GM13976 (cell line): ENCODE measurements at places on chromosomes 2 and 18.

- no peak for DNase-seq
Observed at GRCh38 chr2:233811732-233812131, 33.6 kb downstream of the MROH2A start.

DNA sequence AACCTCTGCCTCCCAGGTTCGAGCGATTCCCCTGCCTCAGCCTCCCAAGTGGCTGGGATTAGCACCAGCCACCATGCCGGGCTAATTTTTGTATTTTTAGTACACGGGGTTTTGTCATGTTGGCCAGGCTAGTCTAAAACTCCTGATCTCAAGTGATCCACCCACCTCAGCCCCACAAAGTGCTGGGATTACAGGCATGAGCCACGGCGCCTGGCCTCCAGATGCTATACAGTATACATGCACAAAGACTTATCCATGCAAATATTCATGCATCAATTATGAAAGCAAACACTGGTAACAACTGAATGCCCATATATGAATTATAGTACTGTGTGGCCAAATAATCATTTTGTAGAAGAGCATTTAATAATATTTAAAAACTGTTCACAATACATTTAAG, 36.0 kb upstream of the SOS1 start:
- no peak for DNase-seq

DNA sequence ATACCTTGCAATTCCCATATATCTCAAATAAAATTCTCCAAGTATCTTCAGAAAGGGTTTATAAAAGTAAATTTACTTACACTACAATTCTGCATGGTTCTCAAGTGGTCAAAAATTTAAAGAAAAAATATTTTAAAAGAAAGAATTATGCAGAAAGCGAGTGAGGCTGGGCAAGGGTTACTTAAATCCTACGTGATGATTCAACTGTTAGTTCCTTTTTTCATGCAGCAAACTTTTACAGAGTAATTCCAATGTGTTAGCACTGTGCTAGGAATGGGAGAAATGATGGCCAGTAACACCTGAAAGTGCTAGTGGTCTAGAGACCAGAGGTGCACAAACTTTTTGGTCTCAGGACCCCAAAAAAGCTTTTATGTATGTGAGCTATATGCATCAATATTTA, 133.4 kb downstream of the ATAD2B start:
- no peak for DNase-seq

GRCh38 chr2:230946429-230947234, 21.6 kb upstream of the GPR55 start:
- DNase-seq, result no peak

DNA sequence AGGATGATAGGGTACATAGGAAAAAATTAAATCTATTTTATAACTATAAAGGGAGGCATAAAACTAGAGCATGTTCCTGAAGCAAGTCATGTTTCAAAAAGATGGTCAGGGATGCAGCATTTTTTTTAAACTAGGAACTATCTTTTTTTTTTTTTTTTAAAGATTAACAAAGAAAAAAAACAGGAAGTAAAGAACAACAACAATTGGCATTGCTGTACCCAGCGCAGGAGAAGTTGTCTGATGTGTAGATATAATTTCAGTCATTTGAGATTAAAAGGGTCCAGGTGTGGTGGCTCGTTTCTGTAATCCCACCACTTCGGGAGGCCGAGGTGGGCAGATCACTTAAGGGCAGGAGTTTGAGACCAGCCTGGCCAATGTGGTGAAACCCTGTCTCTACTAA, 41.5 kb downstream of the PMAIP1 start:
- DNase-seq, result no peak

GRCh38 chr2:189157456-189157855, 22.1 kb downstream of the COL5A2 start:
- DNase-seq, result no peak

DNA sequence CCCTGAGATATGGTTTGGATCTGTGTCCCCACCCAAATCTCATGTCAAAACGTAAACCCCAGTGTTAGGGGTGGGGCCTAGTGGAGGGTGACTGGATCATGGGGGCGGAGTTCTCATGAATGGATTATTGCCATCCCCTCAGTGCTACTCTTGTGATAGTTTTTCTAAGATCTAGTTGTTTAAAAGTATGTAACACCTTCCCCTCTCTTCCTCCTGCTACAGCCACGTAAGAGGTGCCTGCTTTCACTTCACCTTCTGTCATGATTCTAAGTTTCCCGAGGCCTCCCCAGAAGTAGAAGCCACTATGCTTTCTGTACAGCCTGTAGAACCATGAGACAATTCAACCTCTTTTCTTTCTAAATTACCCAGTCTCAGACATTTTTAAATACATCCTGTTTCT, 16.9 kb downstream of the PUM2 start:
- DNase-seq, result no peak

- no peak for DNase-seq
Observed at GRCh38 chr18:70025580-70025979, 77.9 kb upstream of the CD226 start.

- DNase-seq, result no peak
Observed at GRCh38 chr2:11416931-11417330, 49.0 kb downstream of the E2F6 start.

DNA sequence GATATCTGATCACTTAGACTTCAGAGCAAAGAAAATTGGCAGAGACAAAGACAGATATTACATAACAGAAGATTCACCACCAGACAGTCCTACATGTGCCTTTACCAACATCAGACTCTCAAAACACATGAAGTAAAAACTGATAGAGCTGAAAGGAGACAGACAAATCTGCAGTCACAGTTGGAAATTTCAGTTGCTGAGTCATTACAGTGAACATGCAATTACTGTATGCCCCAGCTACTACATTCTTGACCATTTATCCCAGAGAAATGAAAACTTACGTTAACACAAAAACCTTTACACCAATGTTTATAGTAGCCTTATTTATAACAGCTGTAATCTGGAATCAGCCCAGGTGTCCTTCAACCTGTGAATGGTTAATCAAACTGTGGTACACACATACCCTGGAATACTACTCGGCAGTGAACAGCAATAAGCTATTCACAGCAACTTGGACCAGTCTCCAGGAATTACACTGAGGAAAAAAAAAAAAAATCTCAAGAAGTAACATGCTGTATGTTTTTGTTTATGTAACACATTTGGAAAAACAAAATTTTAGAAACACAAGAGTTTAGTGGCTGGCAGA, 7.5 kb upstream of the SCLY start:
- DNase-seq, result no peak
